ENCODE measurements at places on chromosomes 3 and 15.

DNA sequence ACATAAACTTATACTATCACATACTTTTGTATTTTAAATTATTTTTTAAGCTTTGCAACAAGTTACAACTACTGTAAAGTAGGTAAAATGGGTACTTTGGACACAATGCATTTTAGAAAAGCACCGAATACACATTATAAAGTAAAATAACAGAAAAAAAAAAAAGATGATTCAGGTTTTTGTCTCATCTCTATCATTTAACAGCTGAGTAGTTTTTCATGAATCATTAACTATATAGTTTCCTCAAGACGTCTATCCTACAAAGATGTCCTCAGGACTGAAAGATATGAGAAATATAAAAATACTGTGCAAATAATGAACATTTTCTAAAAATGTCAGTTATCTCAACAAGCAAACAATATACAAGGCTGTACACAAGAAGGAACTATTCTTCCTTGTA, 46.9 kb downstream of the ANKRD28 start:
- DNase-seq, result no peak

DNA sequence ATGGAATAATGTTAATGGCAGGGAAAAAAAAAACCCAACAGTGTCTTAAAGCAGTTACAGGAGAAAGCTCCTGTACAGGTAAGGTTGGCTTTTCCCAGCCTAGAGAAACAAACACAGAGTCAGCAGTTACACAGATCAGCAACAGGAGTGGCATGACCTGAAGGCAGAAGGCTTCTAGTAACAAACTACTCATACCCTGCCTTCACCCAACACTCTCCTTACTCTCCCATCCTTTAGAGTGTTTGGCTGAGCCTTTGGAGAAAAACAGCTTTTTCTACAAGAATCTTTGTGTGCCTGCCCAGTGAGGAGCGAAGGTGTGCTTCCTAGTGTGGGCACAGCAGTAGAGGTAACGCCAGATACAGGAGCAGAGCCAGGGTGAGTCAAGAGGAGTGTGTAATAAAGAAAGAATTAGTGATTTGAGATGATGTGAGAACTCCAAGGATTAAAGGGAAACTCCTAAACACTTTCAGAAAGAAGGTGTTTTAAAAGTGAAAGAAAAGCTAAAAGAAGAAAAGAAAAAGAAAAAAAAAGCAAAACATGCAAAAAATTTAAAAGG, 152.7 kb downstream of the POLR2M start:
- no peak for DNase-seq

- no peak for DNase-seq
Measured at GRCh38 chr15:91975241-91975978, 121.9 kb downstream of the SLCO3A1 start.

GRCh38 chr15:45026651-45027190, 3.7 kb downstream of the SORD start:
- no peak for DNase-seq

- no peak for DNase-seq
Measured at GRCh38 chr3:134628884-134629283, 21.9 kb downstream of the KY start.

- no peak for DNase-seq
Measured at GRCh38 chr3:67644827-67645226, 9.6 kb downstream of the SUCLG2 start.

GRCh38 chr3:134359121-134360010, 14.9 kb downstream of the AMOTL2 start:
- no peak for DNase-seq

GRCh38 chr3:187798531-187799530, 53.6 kb upstream of the BCL6 start:
- DNase-seq, result no peak

GRCh38 chr3:27239951-27240350, 129.2 kb downstream of the NEK10 start:
- no peak for DNase-seq
